ENCODE measurements at places on chromosomes 1 and 21. TPM values are rescaled to one million over a fixed set of nuclear protein-coding genes. Genes with fewer than 3 reads are reported as not detected.

SYTL1 gene
- total RNA-seq: 40.3 TPM

KLHDC7A gene
- 1.8 TPM for total RNA-seq

RNF186 gene
- total RNA-seq: not detected

PRR9 gene
- not detected for total RNA-seq

RHBG gene
- 0.55 TPM for total RNA-seq

RAB3GAP2 gene
- total RNA-seq: 33.0 TPM

CD2 gene
- total RNA-seq: not detected

B3GALT2 gene
- not detected for total RNA-seq

GJA9 gene
- total RNA-seq: not detected

ADAM30 gene
- total RNA-seq: not detected

ADAMTS5 gene
- total RNA-seq: 17.3 TPM

IKBKE gene
- 37.4 TPM for total RNA-seq

PPFIA4 gene
- total RNA-seq: 0.13 TPM

DYNLT5 gene
- not detected for total RNA-seq

PCSK9 gene
- 4.5 TPM for total RNA-seq

ENAH gene
- 70.3 TPM for total RNA-seq

WASF2 gene
- total RNA-seq: 52.4 TPM

LAMC2 gene
- 1,184 TPM for total RNA-seq

APH1A gene
- 152 TPM for total RNA-seq

CA6 gene
- not detected for total RNA-seq

SPATC1L gene
- total RNA-seq: 10.9 TPM

TMEM51 gene
- 82.3 TPM for total RNA-seq

DFFA gene
- total RNA-seq: 68.4 TPM

TCP10L gene
- total RNA-seq: 1.1 TPM

GJB3 gene
- total RNA-seq: 29.7 TPM

SLC22A15 gene
- 12.9 TPM for total RNA-seq

FAM72A gene
- total RNA-seq: 2.7 TPM

EPS8L3 gene
- total RNA-seq: 0.55 TPM

MRPL9 gene
- 119 TPM for total RNA-seq

TTC22 gene
- total RNA-seq: 5.3 TPM

REN gene
- total RNA-seq: 5.2 TPM

CFAP141 gene
- total RNA-seq: not detected

ANGPTL3 gene
- total RNA-seq: not detected

GALNT2 gene
- 57.0 TPM for total RNA-seq

WDR4 gene
- 17.2 TPM for total RNA-seq

NBL1 gene
- total RNA-seq: 76.7 TPM

NOS1AP gene
- 0.79 TPM for total RNA-seq

FOXO6 gene
- total RNA-seq: 0.67 TPM

GBP2 gene
- 2.7 TPM for total RNA-seq

TINAGL1 gene
- 149 TPM for total RNA-seq

TMEM200B gene
- 2.9 TPM for total RNA-seq

A3GALT2 gene
- not detected for total RNA-seq

All from kidney epithelial cell (primary cell).